ENCODE measurements at places on chromosomes 3 and 15.

GRCh38 chr15:90103701-90104329, 1.5 kb upstream of the IDH2 start:
- no peak for DNase-seq

- DNase-seq, result no peak
These were observed 866.9 kb downstream of the ROBO1 start for GRCh38 chr3:78900880-78901279.

DNA sequence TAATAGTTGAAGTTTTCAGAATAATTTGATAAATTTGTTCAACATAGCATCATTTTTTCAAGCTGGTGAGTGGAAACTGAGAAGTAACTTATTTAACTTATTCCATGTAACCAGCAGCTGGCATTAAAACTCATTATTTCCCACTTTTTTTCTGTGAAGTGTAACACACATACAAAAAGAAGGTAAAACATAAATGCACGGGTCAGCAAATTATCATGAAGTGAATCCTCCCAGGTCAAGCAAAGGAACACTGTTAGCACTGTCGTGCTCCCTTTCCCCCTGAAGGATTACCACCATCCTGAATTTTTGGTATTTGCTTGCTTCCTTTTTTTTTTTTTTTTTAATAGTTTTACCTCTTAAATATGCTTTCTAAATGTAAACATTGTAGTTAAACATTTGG, 77.6 kb upstream of the LRRFIP2 start:
- no peak for DNase-seq

DNA sequence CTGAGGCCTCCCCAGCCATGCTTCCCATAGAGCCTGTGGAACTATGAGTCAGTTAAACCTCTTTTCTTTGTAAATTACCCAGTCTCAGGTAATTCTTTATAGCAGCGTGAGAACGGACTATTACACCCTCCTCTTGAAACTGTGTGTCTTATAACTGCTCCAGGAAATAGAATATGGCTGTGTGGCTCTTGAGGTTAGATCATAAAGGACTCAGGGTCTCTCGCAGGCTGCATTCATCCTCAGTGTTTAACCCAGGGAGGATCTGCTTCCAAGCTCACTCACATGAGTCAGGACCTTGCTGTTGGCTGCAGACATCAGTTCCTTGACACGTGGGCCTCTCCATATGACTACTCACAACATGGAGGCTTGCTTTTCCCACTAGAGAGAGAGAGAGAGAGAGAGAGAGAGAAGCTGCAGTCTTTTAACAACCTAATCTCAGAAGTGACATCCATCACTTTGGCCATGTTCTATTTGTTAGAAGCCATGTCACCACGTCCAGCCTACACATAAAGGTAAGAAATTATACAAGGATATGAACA, 114.3 kb upstream of the UBE2E1 start:
- no peak for DNase-seq

DNA sequence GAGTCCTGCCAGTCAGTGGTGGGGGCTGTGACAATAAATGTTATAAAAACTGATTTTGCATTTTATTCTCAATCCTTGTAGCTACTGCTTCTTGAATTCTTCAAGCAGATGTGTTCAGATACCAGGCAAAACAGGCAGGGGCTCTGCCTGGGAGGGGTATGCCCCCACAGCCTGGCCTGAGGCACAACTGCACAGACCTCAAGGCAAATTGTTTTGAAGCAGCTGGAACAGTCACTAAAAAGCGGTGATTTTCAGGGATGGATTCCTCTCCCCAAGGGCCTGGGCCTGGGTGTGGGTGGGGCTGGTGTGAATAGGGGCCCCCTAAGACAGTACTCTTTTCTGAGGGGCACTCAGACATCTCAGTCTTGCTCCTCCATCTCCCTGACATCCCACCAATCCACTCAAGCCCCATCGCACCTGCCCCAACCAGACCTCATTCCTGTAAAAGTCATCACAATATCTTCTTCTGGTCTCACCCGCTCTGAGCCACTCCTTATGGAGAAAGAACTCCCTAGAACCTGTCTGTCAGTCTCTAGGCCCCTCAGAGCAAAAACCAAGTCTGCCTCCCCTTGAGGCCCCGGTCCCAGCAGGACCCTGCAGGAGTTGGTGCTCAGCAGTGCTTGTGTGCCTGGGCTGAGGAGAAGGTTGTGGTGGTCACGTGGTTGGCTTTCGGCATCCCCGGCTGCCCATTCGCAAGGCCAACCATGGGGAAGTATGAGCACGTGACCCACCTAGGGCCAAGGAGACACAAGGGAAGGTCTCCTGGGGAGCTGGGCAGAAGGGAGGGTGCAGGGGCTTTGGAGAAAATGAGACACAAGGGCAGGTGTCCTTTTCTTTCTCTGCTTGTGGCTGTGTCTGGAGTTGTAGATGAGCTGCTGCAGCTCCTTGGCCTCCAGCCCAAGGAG, 2.9 kb upstream of the PSTPIP1 start:
- DNase-seq, result no peak

- DNase-seq, result no peak
These were observed 181.2 kb upstream of the EPHA3 start for GRCh38 chr3:88926221-88926620.

DNA sequence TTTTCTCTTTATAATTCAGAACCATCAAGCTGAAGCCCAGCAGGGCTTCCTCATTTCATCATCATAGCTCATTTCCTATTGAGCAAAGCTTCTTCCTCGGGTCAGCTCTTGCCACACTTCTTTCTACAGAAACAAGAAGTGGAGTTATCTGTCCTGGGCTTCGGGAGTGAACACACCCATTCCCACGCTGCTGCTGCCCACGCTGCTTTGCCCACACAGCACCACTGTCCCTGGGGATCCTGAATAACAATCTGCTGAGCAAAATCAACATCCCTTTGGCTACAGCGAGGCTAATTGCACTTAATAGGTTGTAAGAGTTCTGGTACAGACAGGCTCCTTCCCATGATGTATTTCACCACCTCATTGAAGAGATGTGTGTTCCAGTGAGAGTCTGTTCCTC, 23.7 kb downstream of the CEP19 start:
- DNase-seq, result no peak

DNA sequence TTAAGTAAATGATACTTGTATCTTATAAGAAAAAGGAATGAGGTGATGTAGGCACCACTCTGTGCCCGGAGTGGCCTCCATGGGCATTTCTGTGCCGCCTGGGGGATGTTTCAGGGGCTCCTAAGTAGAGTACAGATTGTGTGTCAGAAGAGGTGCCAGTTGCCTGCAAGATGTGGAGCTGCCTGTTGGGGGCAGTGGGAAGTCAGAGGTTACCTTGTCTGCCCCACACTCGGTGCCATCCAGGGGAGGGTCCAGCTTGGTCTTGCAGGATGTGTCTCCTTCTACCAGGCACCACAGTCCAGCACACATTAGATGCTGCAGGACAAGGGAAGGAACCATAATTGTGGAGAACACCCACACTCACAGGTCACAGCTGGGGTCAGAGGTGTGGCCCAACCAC, 208.8 kb downstream of the ADAMTS17 start:
- no peak for DNase-seq

- DNase-seq, result peak; percentile 15
These were observed 183.6 kb downstream of the PEX5L start for GRCh38 chr3:179853176-179853575.

- peak; percentile 15 for DNase-seq
These were observed 130.3 kb downstream of the CHDH start for GRCh38 chr3:53715815-53716483.

All from A172 (cell line).